ENCODE measurements at places on chromosomes 6 and 20.

DNA sequence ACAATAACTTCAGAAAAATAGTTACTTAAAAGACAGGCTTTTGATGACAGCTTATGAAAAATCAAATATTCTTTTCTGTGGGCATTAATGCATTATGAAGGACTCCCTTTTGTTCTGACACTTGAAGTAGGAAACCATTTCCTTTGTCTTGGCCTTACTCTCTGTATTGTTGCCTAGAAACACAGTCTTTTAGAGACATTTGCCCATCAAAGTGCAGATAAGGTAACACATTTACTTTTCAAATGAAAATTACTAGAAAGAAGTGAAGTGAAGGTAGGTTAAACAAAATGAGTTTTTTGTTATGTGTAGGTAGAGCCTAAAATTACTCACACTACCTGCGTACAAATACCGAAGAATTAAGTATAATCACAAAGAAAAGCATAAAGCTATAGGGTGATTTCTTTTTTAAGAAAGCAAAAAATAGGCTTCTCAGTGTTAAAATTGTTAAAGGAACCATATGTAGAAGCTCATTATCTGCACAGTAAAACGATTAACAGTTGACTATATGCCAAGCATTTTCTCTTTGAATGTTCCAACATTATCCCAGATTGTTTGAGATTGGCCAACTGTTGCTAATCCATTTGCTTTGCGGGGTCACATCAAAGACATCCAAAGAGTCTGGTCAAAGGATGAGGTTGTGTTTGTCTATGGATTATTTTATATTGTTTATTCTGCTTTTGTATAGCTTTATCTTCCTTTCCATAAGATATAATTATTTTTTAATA lies 542.0 kb upstream of the RNF217 start:
- DNase-seq: no peak

DNA sequence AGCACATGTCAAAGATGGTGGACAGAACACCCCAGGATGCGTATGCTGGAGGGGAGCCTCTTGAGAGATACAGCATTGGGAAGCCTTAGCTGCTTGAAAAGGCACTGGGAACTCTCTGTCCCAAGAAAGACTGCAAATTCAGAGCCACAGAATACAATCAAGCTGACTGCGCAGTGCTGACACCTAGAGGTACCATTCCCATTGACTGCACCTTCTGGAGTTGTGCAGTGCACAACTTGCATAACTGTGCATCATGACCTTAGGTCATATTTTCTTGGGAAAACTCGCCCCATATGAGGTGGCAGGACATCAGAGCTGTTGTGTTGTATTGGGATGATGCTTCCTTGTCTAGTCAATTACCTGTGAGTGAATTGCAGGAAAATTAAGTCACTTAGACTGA lies 646.5 kb upstream of the NOX3 start:
- DNase-seq: no peak

- no peak for DNase-seq
Observed at GRCh38 chr6:128412680-128413079, 107.7 kb downstream of the PTPRK start.

GRCh38 chr20:62350098-62350628 lies 16.9 kb downstream of the LAMA5 start:
- no peak for DNase-seq

GRCh38 chr20:1035466-1035865 lies 33.4 kb upstream of the RSPO4 start:
- no peak for DNase-seq

DNA sequence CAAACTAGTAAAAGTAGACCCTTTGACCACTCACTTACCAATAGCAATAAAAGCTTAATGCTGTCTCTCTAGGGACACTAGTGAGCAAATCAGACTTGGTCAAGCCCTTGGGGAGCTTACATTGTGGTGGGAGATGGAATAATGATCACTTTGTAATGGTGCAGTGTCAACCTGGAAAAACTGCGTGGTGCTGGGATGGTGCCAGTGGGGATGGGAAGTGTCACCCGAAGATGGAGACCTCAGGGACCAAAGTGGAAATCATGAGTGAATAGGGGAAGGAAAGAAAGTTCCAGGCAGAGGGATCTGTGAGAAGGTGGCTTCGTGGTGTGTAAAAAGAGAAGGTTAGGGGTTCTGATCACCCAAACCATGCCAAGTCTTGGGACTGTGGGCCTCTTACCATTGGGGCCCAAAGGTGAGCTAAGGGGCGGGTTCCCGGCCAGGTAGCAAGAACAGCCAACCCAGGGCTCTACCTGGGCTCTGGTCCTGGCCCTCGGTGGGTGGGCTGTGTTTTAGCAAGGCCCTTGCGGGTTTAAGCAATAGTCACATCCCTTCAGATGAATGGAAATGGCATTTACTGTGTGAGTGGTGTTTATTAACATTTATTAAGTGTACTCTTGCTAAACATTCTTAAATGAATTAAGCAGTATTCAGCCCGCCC lies 15.5 kb downstream of the DYNLRB1 start:
- DNase-seq: no peak

DNA sequence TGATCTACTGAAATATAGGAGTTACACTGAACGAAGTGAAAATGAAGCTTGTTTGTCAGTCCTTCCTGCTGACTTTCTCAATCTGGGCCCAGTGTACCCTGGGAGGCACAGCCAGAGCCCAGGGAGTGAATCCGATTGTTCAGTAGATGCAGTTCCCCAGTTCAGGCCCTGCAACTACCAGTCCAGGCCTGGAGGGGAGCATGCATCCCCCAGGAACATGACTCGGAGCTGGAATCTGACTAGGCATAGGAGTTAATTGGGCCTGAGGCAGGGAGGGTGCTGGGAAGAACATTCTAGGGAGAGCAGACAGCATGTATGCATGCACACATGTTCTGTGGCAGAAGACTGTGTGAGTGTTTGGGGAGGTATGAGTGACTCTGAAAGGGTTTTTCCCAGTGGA lies 42.1 kb downstream of the PHACTR3 start:
- DNase-seq: no peak

- DNase-seq: no peak
Observed at GRCh38 chr20:19565736-19566135, 192.3 kb upstream of the RIN2 start.

- DNase-seq: no peak
Observed at GRCh38 chr20:53708129-53708968, 114.7 kb upstream of the ZNF217 start.

DNA sequence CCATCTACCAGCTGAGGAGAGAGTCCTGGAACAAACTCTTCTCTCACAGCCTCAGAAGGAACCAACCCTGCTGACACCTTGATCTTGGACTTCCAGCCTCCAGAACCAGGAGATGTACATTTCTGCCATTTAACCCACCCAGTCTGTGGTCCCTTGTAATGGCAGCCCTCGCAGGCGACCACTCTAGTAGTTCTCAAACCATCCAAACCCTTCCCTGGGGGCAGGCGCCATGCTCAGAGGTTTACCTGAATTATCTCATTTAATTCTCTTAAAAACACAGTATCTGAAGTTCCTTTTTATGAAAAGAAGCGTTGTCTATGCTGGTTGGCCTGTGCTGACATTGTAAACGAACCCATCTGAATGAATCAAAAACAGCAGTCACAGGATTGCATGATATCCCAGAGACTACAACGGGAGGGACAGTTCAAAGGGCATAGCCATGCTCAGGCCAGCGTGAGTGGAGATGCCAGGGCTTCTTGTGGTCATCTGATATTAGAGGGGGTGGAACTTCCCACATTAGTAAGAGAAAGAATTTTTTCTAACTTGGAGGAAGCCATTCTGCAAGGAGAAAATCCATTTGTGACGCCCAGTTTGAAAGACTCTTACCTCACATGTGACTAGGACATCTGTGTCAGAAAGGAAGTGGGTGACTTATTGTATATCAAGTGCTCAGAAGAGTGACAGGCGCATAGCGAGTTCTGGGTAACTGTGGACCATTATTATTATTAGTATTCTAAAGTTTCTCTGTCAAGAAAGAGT lies 17.2 kb upstream of the TAGAP start:
- DNase-seq: no peak

DNA sequence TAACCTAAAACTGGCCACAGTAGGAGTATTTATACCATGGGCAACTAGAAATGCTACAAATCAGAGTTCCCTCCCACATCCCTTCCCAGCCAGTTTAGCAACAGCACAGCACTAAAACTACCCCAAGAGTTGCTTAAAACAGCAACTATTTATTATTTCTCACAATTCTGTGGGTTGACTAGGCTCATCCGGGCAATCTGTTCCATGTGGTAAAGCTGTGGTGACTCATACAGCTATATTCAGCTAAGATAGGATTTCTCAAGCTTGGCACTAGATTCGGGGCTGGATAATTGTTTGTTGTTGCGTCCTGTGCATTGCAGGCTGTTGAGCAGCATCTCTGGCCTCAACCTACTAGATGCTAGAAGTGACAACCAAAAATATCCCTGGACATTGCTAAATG lies 8.6 kb upstream of the HECA start:
- DNase-seq: peak; percentile 91

Data from stromal cell of bone marrow (primary cell).